ENCODE measurements at places on chromosomes 13 and 19.

DNA sequence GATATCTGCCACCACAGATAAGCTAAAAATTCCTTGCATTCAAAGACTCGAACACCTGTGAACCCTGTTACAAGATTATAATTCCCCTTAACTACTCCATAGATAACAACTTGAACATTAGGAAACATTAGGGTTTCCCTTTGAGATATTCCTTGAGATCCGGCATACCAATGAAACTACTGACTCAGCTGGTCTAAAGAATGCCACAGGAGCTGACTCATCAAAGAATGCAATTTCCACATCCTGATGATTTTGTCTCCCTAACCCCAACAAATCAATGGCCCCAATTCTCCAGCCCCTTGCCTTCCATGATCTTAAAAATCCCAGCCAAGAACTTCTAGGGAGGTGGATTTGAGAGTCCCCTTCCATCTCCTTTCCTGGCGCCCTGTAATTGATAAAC is 35.6 kb upstream of the ZNF599 start:
- DNase-seq = no peak

GRCh38 chr13:111411151-111411858 is 90.9 kb downstream of the TEX29 start:
- no peak for DNase-seq

DNA sequence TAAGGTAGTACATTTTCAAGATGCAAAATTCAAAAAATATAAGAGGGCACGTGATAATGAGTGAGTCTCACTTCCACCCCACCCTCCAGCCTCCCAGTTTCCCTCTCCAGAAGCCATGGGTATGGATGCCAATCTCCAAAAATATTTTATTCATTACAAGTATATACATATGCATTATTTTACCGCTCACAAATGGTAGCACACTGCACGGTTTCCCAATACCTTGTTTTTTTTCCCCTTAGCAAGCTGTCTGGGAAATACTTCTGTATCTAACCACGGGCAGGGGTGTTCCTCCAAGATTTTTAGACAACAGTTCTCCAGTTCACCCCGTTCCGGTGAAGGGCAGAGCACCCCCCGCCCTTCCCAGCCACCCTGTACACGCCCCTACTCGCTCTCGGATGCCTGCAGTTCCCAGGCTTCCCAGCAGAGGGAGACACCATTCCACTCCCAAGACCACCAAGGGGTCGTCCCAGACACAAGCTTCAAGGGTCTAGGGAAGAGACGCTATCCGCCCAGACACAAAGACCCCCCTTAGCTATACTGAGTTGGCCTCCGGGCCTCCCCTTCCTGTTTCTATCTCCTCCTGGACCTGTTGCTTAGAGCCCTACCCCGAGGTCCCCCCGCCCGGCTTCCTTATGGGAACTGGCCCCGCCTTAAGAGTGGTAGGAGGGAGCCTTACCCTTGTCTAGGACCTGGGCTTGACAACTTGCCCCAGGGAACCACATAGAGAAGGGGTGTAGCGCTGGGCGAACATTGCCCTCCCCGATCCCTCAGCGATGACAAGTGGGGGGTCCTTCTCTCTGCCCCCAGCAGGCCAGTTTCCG is 1.1 kb upstream of the FXYD3 start:
- peak; percentile 70 for DNase-seq

DNA sequence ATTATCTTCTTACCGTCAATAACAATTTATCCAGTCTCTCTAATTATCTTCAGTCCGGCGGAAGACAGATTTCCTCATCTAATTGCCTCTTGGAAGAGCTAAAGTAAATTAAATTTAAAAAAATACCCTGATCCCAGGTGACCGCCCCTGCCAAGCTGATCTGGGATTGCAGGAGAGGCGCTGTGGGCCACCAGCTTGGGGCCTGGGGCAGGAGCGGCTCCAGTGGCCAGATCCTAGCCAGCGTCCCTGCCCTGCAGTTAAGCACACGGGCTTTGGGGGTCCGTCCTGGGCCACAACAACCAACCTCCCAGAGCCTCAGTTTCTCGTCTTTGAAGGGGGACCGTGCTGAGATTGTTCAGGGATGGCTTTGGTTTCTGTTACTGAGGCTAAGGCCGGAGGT is 12.4 kb upstream of the TMEM255B start:
- no peak for DNase-seq

DNA sequence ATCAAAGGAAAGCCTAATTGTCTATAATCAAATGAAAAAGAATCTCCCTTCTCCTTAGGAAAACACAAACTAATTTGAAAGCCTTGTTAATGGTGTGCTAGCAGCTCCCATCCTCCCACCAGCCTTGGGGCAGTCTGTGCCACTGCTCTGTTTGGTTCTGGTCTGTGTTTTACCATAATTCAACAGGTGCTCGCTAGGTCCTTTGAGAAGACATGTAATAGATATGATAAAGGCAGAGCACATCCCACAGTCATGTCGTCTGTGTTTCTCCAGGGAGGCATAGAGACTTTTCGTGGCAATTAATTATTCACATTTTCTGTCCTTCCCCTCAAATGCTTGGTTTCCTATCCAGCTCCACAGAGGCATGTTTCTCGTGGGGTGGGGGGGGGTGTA is 23.8 kb downstream of the FAM124A start:
- no peak for DNase-seq

- no peak for DNase-seq
These were observed 299.5 kb downstream of the MZT1 start for GRCh38 chr13:72427757-72428528.

DNA sequence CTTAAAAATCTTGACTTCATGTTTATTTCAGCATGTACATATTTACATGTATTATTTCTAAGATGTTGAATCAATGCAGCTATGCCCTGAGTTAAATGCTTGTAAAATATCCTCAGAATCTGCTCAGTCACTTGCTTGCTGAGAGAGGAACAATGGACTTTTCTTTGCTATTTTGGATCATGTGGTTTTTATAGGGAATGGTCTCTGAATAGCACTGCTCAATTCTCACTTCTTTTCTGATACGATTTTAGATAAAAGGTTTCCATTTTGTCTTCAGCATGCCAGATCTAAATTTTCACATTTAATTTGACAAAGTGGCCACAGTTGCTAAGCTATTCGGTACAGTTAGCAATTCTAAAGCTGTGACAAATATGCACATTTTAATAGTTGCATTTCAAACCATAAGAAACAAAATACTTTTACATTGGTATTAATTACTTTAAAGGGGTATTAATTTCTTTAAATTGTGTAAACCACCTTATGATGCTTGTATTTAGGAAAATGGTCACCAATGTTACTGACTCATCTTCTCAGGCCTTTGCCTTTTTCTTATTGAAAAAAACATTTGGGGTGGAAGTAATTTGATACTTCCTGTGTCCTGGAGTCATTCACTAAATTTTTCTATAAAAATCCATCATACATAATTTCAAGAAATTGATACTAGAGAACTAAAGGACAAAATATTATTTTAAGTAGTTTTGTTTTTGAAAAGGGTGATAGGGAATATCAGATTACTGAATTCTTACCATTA is 113.5 kb downstream of the MYO16 start:
- no peak for DNase-seq

DNA sequence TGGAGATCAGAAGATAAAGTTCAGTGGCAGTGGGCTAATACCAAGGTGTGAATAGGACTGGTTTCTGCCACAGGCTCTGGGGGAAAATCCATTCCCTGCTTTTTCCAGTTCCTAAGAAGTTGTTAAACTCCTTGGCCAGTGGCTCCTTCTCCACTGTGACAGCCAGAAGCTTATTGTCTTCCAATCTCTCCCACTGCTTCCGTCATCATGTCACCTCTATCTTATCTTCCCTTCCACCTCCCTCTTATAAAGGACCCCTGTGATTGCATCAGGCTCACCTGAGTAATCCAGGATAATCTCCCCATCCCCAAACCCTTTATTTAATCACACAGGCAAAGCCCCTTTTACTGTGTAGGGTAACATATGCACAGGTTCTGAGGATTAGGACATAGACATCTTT is 431.2 kb upstream of the SLC10A2 start:
- DNase-seq = no peak

- no peak for DNase-seq
These were observed 74.5 kb downstream of the CYSLTR2 start for GRCh38 chr13:48728226-48728625.

DNA sequence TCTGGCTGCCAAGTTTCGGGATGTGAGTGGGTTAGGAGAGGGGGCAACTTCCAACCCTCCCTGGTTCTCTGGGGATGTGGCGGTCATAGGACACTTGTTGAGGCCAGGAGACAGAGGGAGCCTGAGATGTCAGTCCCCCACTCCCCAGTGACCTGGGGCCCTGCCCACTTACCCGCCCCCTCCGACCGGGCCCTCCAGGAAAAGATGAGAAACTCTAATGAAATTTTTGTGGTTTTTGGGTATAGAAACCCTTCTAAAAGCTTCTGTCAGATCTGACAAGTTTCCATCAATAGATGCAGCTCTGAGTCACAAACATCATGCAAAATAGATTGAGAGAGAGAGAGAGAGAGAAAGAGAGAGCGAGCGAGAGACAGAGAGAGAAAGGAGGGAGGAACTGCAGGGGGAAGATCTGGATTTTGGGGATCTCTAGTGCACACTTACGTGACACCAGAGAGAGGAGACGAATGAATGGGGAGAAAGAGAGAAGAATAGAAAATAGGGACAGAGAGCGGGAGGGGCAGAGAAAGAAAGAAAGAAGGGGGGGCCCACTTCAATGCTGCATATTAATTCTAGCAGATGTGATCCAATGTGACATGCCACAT is 94.0 kb downstream of the PTPRS start:
- DNase-seq = no peak

DNA sequence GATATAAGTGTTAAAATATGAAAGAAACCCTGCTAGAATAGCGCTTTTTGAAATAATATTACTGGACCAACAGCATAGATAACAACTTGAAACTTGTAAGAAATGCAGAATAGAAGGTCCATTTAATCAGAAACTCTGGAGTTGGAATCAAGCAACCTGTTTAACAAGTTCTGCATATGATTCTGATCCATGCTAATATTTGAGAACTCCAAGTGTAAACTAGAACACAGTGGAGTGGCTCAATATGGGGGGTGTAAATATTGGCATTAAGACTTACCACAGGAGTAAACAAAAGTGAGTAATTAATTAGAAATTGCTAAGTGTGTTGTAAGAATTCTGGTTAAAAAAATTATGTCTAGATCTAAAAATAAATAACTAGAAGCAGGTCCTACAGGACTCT is 151.2 kb downstream of the SLITRK1 start:
- DNase-seq = no peak

DNA sequence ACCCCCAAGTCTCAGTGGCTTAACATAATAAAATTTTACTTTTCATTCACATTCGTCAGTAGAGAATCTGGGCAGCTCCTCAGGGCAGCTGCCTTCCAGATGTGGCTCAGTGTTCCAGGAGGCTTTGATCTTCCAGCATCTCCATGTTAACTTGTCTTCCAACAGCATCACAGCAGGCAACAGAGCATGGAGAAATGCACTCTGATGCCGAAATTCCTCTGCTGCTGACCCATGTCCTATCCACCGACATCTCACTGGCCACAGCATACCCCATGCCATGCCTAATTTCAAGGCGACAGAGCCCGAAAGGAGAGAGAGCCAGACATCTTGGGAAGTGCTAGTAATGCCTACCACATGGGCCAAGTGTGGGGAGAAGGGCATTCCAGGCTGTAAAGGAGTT is 64.9 kb upstream of the MEDAG start:
- no peak for DNase-seq

- DNase-seq = no peak
These were observed 98.5 kb downstream of the MIPEP start for GRCh38 chr13:23790577-23791170.

DNA sequence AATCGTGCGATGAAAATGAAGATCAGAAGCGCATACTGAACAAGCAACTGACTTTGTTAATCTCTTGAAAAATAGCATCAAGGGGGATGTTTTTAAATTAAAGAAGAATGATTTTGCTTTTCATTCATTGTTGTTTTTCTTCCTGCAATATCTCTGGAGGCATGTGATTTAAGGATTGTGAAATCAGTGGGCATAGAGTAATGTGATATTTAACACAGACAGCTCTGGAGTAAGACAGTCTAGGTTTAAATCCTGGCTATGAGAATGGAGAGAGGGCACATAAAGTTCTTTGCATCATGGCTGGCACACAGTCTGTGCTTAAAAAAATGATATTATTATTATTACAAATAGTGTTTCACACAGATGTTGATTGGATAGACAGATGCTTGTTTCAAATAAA is 243.1 kb upstream of the NBEA start:
- DNase-seq = no peak

GRCh38 chr19:12465211-12465610 is 19.4 kb downstream of the ZNF709 start:
- DNase-seq = no peak

GRCh38 chr13:78675112-78675511 is 16.2 kb upstream of the OBI1 start:
- DNase-seq = no peak

- peak; percentile 23 for DNase-seq
These were observed at the start of gene C2CD4C for GRCh38 chr19:408902-409515. Gene C2CD4C (minus strand): TSS chr19:409147. CDS start chr19:408361, 786 bp downstream.

GRCh38 chr13:64849196-64849595 is 2380.9 kb downstream of the PCDH9 start:
- no peak for DNase-seq

- DNase-seq = no peak
These were observed at the start of gene GIPC3 for GRCh38 chr19:3585301-3586126. Gene GIPC3 (plus strand): TSS chr19:3585478. CDS start chr19:3585598, 120 bp downstream.

DNA sequence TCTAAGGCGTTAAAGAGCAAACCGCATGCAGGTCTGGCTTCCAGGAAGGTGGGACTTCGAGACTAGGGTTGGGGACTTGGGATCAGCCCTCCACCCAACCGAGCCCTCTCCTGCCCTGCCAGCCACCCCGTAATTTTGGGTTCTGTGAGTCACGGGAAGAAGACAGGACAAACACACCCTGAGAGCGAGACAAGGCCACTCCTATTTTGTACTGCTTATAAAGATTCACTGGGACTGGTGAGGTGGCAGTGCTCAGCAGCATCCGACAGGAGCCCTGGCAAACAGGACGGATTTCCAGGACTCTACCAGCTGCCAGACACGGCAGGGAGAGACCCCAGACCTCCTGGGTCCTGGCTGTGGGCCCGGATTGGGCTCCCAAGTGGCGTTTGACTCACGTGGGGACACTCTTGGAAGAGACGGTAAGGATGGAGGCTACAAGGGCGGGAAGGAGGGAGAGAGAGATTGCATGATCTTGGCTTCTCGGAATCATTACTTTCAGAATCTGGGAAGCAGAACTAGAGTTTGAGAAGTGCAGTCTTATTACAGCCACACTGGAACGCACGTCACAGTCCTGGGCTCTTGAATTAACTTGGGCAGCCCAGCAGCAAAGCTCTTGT is at the start of gene C5AR2:
Gene C5AR2 (plus strand): TSS at position 245 of the 617 bp plus-strand sequence. CDS start 8,625 bp downstream, outside the sequence.
- no peak for DNase-seq

- DNase-seq = no peak
These were observed 539 bp downstream of the DAPK3 start for GRCh38 chr19:3970313-3970807.

DNA sequence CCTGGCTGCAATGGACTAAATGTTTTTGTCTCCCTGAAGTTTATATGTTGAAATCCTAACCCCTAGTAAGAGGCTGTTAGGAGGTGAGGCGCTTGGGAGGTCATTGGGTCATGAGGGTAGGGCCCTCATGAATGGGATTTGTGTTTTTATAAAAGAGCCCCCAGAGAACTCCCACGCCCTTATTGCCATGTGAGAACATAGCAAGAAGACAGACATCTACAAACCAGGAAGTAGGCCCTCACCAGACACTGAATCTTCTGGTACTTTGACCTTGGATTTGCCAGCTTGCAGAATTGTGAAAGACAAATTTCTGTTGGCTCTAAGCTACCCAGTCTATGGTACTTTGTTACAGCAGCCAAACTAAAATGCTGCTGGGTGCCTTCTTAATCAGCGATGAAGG is 96.1 kb upstream of the SPATA13 start:
- DNase-seq = no peak
